ENCODE measurements at places on chromosomes 2 and 18.

- peak; percentile 58 for DNase-seq
Measured at GRCh38 chr2:30234180-30234971, 3.0 kb downstream of the LBH start.

DNA sequence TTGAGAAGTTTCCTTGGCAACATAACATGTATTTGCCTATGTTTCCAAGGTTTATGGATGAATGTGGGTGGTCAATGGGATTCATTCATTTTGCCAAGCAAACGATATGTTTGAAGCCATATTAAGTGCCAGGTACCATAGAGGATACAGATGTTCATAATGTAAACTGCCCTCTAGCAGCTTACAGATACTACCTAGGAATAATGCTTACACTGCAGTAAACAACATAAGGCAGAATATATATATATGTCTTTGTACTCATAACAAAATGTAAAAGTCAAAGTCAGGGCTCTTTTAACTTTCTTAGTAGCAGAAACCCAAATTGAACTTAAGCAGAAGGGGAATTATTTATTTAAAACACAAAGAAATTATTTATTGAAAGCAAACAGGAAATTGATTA, 171.6 kb upstream of the TNP1 start:
- no peak for DNase-seq

- DNase-seq = no peak
Measured at GRCh38 chr18:76443519-76444445, 51.3 kb downstream of the ZNF516 start.

DNA sequence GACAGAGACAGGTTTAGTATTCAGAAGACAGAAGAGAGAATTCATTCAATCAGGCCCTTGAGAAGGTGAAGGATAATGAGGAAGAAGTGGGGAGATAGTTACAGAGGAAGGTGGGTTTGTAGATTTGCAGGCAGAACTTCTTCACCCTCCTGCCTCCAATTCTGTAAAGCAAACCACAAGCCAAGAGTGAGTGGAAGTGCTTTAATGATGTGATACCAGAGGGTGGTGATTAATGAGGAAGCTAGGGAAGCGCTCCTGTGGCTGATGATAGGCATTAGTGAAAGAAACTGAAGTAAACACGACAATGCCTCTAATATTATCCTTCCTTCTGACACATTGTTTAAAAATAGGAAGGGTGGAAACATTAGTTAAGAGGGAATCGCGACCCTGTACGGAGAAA, 78.2 kb downstream of the CAPN13 start:
- DNase-seq = no peak

DNA sequence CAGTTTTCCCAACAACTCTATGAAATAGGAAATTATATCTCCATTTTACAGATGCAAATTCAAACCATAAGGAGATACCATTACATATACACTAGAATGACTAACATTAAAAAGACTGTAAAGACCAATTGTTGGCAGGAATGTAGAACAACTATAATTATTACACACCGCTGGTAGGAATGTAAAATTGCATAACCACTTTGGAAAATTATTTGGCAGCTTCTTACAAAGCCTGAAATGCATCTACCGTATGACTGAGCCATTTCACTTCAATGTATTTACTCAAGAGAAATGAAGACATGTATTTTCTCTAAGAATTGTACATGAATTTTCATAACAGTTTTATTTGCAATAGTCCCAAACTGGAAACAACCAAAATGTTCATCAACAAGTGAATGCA, 189.1 kb upstream of the BCL2L11 start:
- no peak for DNase-seq

- peak; percentile 62 for DNase-seq
Measured at GRCh38 chr2:98649135-98649991, 41.0 kb downstream of the UNC50 start.

DNA sequence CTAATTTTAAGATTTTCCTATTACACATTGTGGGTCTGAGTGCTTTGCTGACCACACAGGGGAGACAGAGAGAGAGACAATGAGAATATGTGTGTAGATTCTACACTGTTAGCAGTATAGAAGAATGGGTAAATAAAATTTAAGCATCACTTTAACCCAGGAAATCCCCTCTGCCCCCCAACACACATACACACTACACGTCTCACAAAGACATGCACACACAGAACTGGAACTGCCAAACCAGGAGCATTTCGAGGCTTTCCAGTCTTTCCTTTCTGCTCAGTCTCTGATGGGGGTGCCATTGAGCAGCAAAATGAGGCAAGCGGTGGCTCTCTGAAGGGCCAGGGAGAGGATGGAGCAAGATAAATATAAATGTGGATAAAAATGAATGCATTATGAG, 2.5 kb downstream of the MERTK start:
- DNase-seq = no peak

- DNase-seq = no peak
Measured at GRCh38 chr2:239939736-239940483, 85.2 kb downstream of the NDUFA10 start.

DNA sequence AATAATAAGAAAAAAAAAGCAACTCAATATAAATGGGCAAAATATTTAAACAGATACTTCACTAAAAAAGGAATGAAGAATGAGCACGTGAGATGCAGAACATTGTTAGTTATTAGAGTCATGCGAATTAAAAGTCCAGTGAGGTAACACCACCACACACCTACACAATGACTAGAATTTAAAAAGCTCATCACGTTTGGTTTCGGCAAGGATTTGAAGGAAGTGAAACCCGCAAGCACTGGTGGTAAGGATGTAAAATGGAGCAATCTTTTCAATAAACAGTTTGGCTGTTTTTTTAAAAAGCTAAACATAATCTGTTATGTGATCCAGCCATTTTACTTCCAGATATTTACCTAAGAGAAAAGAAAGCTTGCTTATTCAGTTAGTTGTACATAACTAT, 1181.6 kb upstream of the CELF4 start:
- no peak for DNase-seq
